Stimulated activated CD4-positive, alpha-beta T cell treated with anti-CD3 and anti-CD28 coated beads, Interleukin-1b, Interleukin-23, amount 100 ng/mL, for 1 hour (primary cell): ENCODE measurements at places on chromosomes 2 and 18.

GRCh38 chr18:43013486-43013885 lies 102.0 kb downstream of the RIT2 start:
- DNase-seq = no peak

GRCh38 chr2:81412681-81413080 lies 1108.1 kb upstream of the LRRTM1 start:
- no peak for DNase-seq

DNA sequence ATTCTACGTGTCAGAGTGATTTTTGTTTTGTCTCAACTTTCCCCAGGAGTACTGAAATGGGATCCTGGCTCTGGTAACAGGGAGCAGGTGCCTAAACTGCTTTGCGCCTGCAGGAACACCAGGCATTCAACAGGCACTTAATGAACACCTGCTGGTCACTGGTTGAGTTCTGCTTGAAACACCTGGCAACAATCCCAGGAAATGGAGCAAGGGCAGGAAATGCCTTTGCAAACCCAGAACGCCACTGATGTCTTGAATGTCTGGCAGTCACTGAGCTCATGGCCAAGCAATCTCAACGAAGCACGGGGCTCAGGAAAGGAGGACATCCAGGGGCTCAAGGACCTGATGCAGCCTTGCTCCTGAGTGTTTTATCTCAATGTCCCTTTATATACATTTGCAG lies 360.0 kb upstream of the RAB6C start:
- no peak for DNase-seq

- no peak for DNase-seq
These were observed 36.3 kb downstream of the TPRKB start for GRCh38 chr2:73700661-73701447.

DNA sequence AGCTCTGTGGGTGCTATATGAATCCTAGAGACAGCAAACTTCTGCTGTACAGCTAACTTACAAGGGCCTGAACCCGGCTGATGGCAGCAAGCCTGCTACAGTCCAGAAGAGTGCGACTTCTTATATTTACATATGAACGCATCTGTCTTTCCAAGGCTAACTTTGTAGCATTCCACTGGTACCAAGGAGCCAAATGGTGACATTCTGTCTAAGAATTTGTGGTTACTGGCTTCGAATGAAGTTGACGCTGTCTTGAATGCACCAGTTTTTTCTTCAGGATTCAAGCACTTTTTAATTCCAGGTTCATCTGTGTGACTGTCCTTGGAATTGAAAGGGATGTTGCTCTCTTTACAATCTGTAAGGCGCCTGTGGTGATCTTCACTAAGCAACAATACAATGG lies 42.4 kb downstream of the THUMPD2 start:
- DNase-seq = no peak

GRCh38 chr2:133130548-133131246 lies 437.6 kb downstream of the NCKAP5 start:
- DNase-seq = no peak

DNA sequence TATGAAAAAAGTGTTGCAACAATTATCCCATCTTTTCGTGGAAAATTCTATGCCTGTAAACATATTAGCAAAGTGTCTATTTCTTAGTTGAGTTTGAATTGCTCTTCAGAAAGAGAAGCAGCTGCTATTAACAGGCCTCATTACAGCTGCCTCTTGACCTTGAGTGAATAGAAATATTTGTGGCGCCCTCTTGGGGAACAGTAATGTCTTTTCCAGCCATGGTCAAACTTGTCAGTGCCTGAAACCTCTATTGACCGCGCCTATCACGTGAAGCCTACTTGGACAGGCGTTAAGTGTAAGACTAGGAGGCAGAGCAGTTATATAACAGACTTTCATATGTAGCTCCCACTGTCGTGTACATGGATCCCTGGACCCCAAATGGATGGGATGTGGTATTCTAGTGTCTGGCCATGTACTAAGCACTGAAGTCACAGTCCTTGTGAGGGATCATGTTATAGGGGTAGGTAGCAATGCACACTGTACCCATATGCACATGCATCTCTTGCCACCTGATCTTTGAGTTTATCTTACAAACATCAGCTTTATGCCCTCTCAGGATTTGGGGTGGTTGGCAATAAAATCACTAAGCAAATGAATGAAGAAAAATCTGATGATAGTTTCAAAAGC lies 245.0 kb downstream of the PTGR3 start:
- DNase-seq = no peak

DNA sequence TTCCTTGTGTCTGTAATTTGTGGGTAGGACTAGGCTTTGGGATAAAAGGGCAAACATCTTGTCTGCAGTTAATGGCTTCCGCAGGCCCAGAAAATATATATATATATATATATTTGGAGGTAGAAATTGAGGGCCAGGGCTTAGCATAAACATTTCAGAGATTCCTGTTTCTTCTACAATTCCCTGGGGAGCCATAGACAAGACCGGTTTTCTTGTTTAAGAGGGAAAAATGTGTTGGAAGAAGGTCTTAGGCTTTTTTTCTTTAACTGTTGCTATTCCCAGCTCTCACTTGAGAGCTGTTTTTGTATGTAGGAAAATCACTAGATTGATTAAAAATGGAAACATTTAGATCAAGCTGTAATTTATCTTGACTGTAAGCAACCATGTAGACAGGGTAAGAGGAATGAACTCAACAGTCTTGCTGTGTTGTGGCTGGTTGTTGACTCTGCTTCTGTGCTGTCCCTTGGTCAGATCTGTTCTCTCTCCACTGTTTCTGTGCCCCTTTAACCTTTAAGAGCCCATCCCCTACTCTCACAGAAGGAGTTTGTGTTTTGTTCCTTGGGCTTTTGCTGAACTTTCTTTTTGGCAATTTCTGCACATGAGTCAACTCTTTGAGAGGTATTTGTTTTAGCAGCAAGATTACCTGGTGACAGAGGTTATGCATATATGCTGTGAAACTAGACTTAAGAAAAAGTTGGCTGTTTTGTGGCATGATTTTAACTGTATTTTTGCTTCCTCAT lies 58.3 kb downstream of the EFEMP1 start:
- no peak for DNase-seq

- DNase-seq = no peak
These were observed 1675.4 kb downstream of the DPP10 start for GRCh38 chr2:116117845-116118244.

DNA sequence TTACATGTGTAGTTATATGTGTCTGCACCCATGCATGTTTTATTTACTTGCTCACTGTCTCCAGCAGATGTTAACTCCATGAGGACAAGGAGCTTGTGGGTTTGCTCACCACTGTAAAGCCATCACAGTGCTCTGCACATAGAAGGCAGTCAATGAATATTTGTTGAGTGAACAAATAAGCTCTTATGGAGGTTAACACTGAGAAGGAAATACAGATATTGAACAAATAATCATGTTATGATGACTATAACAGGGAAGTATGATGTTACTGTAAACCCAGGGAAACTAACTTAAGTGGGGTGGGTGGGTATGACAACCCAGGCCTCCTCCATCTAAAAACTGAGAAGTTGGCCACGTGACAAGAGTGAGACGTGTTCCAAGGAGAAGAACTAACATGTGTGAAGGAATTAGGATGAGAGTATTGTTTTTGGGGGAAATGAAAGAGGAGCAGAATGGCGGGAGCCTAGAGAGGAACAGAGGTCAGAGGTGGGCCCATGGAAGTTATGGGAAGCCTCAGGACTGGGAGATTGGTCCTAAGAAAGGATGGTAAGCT lies 6.0 kb upstream of the FAM117B start:
- no peak for DNase-seq

DNA sequence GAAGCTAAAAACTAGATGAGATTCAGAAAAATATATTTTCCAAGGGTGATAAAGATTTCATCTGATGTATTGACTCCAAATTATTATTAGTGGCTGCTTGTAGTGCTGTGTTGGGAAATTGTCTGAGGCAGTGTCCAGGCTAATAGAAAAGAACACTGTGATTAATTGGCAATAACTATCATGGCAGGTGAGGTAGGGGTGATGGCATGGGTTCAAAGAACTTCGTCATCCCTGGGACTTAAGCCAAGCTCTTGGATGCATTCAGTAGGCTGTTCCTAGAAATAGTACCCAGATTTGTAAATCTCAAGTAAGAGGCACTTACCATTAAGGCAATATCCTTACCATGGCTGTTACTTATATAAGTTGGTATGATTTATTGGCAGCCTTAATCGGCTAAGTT lies 13.2 kb upstream of the RAPGEF4 start:
- no peak for DNase-seq

- DNase-seq = no peak
These were observed 128.8 kb upstream of the MSH6 start for GRCh38 chr2:47653902-47654789.

DNA sequence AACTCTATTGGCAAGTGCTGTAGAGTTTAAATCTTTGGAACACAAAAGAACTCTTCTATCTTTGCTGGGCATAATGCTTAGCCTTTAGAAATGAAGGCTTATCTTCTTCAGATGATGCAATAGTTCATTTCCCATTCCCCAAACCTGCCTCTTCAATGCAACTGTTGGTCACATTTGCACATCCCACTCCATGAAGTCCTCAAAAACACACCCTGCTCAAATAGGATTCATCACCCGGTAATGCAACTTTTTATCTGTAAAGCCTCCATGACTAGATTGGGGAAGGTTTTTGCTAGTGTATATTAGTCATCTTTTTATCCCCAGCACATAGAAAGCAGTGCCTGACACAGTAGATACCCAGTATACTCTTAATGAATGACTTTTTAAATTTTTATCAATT lies 376.4 kb downstream of the RBM43 start:
- no peak for DNase-seq

DNA sequence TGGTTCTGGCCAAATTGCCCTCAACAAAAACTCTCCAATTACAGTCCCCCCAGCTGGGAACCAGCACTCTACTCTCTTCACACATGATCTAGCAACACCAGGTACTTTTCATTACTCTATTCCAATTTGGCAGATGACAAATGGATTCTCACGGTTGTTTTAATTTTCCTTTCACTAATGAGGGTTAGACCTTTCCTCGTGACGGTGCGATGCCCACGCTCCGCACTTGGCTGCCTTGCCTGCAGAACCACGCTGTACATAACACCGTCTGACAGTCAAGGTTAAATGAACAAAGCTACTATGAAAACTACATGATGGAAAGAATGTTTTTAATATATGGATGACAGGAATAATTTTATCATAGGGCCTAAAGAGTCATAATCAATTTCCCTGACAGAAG lies 141.5 kb downstream of the FBXO15 start:
- no peak for DNase-seq

DNA sequence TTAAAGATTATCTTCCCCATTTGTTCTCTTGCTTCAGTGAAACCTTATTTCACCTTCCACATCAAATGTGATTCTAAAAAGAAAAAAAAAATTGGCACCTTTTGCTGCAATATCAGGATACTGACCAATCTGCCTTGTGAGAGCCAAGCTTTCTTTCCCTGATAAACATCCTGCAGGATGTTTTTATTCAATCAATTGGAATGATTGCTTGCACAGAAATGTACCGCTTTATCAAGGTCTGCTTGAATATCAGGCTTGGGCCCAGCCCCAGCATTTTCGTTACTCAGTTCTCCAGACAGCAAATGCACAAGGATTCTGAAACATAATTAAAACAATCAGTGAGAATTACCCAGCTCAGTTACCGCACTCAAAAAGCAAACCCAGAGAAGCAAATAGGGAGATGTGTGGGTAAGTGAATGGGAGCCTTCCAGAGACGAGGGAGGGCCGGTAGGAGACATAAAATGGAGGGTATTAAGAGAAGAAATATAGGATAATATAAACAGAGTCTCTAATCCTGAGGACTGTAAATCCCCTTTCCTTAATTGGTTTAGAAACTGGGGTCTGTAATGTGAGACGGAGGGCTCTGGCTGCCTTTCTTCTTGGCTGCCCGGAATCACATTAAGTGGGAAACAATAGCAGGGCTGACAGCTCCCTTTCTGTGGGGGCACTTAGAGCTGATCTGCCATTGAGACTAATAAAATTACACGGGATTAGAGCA lies 291.8 kb downstream of the ICOS start:
- DNase-seq = no peak

- no peak for DNase-seq
These were observed 10.7 kb downstream of the RBM43 start for GRCh38 chr2:151251012-151251411.

GRCh38 chr2:221629468-221629867 lies 57.4 kb upstream of the EPHA4 start:
- DNase-seq = no peak

DNA sequence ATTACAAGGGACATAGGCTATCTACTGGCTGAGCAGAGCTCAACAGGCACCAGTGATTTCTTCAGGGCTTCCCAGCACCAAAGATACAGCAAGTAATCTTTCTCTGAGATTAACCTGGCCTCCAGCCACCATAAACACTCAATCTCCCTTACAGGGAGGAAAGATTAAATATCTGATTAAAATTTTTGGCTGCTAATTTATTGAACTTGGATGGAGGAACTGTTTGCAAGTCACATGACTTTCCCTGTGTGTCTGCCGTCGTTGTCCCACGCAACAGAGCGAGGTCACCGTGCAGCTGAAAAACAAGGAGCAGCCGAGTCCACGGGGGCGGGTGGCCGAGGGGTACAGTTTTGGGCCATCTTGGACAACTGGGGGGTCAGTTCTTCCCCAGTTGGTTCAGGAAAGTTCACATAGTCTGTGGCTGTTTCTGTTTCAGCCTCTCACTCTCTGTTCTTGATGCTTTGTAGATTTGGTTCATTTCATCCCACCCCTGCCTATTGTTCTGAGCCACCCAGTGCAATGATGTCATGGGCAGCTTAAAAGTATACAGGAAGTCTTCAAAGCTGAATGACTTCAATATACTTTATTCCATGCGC lies 186.8 kb upstream of the CTAGE1 start:
- DNase-seq = no peak

- no peak for DNase-seq
These were observed 1.2 kb upstream of the SRBD1 start for GRCh38 chr2:45612285-45612684.

GRCh38 chr18:70758780-70759179 lies 469.9 kb downstream of the SOCS6 start:
- no peak for DNase-seq

DNA sequence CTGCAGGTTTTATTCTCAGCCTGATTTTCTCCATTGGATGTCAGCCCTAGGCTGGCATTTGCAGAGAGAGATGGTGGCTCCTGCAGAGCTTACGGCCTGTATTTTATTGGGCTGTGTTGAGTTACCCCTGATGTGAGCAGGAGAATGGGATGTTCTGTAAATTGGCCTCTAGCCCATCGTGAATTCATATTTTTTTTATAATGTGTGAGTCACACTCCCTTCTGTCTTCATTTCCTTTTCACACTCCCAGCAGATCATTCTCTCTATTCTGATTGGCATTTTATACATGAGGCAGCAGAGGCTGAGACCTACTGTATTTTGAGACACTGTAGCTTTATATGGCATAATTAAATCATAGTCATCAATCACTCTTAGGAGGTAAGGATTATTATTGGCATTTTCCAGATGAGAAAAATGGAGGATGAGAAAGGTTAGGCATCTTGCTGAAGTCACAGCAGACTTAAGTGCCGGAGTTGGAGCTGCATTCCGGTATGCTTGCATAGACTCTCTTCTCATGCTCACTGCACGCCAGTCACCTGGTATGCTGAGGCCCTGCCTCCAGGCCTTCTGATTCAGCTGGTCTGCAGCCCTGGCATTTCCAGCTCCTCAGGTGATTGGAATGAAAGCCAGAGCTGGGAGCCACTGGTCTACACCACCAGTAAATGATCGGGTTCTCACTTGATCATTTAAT lies 142.4 kb downstream of the NEDD4L start:
- no peak for DNase-seq

- no peak for DNase-seq
These were observed 15.3 kb downstream of the DCTN1 start for GRCh38 chr2:74364533-74365505.

GRCh38 chr2:28155627-28156026 lies 237.0 kb upstream of the FOSL2 start:
- no peak for DNase-seq

- DNase-seq = no peak
These were observed 308.9 kb upstream of the LRRTM4 start for GRCh38 chr2:77831060-77831459.
